SW 1271 (cell line): ENCODE measurements at places on chromosomes 2 and 18.

GRCh38 chr18:11324510-11324909, 175.1 kb upstream of the PIEZO2 start:
- no peak for DNase-seq

DNA sequence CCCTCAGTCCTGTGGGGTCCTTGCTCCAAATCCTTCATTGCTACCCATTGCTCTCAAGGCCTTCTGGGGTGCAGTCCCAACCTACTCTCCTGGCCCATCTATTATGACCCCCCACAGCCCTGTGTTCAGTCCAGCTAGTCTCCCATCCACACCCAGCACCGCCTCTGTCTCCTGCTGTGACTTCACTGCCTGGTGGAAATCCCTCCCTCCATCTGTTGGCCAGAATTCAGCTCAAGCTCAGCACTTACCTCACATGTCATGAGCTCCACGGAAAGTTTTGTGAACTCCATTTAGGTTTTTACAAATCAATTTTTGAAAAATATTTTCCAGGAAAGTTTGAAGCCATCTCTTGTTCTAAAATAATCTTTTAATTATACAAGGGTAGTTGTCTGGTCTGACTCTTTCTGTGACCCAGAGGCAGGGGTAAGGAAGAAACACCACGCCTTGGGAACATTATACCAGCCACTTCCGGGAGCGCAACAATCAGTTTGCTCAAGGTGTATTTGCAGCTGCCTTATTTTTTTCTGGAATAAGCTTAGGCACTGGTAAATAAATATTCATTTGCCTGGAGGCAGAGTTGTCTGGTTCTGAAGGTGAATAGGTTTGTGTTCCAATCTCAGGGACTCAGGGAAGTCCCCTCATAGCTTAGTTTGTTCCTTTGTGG, 110.8 kb downstream of the VIT start:
- no peak for DNase-seq

DNA sequence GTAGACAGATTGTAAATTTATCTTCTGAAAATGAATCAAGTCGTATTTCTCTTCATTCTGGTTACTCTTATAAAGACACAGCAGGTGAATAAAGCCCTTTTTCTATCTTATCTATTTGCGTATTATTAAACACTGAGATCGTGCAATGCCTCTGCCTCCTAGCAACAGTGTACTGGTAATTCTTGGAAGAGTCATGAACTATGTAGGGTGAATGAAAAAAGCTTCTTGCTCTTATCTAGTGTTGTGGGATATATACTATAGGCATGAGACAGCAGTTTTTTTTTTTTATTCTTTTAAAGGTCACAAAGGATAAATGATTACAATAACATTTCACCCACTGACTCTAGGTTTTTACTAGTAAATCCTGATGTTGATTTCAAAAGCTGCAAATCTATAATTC, 324.2 kb downstream of the PDE11A start:
- DNase-seq: no peak

GRCh38 chr2:219228041-219228910, 1.2 kb downstream of the ATG9A start:
- DNase-seq: no peak

GRCh38 chr2:50584185-50584584, 447.7 kb downstream of the NRXN1 start:
- no peak for DNase-seq
